ENCODE measurements at places on chromosomes 1 and 21.

DNA sequence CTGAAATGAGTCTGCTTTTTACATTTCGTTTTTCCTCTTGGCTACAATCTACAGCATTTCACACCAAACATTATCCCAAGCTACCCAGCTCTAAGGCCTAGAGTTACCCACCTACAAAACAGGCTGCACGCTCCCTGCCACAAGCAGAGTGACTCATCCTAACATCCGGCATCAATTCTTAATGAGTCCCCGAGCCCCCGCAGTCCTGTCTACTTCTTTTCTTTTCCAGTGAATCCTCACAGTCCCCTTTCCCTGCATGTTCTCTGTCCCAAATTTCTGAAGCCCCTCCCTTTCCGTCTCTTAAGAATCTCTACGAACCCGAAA, 650 bp downstream of the PCNX2 start:
- DNase-seq: peak; percentile 44

DNA sequence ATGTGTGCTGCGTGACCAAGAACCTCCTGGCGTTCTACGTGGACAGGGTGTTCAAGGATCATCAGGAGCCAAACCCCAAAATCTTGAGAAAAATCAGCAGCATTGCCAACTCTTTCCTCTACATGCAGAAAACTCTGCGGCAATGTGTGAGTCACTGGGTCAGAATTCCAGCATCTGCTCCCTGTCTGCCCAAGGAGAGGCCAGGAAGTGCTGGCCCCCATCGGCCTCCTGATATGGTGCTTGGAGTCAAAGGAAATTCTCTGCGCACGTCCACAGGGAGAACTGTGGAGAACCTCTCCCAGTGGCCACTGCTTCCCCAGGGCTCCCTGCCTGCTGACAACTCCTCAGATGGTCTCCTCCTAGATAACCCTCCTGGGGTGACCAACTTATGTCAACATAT, 25.6 kb upstream of the IL20 start:
- peak; percentile 75 for DNase-seq

DNA sequence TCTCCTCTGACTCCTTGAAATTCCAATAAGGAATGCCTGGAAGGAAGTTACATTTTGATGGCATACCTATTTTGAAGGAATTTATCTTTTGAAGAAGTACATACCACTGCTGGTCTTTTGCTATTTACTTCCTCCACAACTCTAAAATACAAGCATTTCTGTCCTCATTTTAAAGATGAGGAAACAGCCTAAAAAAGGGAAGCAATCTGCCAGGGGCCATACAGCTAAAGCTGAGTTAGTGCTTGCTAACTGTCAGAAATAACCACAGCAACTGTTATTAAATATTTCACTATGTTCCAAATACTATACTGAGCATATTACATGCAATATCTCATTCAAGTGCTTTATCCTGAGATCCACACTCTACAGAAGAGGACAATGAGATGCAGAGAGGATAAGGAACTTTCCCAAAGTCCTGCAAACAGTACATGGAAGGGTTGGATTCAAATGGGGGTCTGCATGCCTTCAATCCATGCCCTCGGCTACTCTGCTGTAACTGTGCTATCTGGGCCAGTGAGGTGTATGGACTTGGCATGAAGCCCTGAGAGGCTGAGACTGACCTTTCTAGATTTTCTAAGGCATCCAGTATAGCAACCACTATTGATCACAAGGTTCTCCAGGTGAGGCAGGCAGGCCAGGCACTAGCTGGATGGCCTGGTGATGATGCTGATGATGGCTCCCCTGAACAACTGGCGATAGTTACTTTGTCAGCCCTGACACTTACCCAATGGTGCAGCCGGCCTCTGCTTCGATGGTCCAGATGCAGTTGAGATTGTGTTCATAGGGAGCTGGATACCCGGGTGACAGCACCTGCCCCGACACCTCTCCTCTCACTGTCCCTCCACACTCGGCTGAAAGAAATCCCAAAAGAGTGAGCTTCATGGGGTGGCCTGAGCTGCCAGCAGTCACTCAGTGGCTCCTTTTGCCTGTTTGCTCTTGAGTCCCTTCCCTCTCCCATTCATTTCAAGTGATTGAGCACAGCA, 171.4 kb upstream of the HMGB4 start:
- no peak for DNase-seq

DNA sequence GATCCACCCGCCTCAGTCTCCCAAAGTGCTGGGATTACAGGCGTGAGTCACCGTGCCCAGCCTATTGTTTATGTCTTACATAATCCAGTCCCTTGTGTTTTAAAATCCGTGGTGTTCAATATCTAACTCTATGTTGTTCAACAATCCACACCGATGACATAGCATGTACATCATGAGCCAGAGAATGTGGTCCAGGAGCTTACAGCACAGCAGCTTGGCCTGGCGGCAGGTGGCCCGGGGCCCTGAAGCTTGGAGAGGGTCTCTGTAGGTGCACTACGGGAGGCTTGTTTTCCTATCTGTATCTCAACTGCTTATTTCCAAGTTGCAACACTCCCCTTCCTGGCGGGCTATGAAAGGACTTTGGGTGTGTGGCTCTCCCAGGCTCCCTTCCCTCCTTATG, 138.4 kb downstream of the ADSS2 start:
- no peak for DNase-seq

GRCh38 chr1:84116558-84116957, 27.5 kb upstream of the PRKACB start:
- no peak for DNase-seq

GRCh38 chr1:4657960-4658541, 3.6 kb downstream of the AJAP1 start:
- no peak for DNase-seq

GRCh38 chr1:11576109-11576875, 77.9 kb downstream of the FBXO2 start:
- no peak for DNase-seq

DNA sequence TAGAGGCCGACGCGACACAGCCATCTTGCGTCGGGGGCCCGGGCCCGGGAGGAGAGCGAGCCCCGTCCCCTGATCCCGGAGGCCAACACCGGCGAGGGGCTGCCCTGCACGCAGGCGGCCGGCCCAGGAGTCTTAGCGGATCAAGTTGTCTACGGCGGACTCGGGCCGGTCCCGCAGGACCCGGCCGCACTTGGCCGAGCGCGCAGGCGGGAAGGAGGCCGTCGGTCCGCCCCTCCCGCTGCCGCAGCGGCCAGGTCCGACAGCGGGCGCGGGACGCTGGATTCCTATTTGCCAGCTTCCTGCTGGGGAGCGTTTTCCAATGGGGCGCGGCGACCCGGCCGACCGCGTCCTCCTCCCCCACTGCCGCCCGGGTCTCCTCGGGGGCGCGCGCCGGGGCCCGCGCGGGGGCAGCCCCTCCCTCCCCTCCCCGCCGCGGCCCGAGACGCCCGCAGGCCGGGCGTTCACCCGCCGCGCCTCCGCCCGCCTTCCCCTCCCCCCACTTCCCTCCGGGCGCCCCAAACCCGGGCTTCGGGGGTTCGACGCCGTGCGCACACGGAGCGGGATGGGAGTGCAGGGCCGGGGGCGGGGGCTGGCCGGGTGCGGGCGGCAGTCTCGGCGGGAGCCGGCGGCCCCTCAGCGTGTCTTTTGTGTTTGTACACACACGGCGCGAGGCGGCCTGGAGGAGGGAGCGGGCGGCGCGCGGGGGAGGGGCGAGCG, 517 bp upstream of the H3-3A start:
- DNase-seq: no peak

- DNase-seq: no peak
Measured at GRCh38 chr1:197390856-197391255, 122.8 kb downstream of the CRB1 start.

- no peak for DNase-seq
Measured at GRCh38 chr1:190022709-190023108, 455.0 kb downstream of the BRINP3 start.

- DNase-seq: no peak
Measured at GRCh38 chr1:13990939-13991338, 291.0 kb downstream of the PRDM2 start.

DNA sequence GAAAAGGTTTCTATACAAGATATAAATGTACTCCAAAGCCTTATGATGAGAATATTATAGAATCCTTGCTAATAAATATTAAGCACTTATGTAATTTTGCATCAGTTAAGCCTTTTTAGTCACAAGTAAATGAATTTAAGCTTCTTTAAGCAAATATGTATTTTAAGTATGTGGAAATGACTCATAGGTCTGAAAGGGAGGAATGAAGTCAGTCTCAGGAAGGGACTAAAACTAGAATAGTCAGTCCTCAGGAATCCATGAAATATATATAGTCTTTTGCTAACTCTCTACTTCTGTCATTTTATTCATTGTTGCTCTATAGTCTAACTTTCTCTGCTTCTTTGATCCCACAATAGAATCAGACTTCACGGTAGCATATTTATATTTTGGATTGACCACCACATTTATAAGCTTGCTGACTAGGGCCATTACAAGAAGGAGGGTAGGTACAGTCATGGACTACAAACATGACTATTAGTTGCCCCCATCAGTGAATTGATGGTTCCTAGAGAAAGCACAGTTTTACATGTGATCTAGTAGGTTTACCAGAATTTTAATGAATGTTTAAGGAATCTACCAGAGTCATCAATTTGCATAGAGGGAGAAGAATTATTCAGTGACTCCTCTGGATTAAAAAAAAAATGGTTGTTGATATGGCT, 20.2 kb upstream of the RABGGTB start:
- DNase-seq: peak; percentile 31

GRCh38 chr1:166865926-166866325, 10.1 kb downstream of the TADA1 start:
- DNase-seq: no peak

DNA sequence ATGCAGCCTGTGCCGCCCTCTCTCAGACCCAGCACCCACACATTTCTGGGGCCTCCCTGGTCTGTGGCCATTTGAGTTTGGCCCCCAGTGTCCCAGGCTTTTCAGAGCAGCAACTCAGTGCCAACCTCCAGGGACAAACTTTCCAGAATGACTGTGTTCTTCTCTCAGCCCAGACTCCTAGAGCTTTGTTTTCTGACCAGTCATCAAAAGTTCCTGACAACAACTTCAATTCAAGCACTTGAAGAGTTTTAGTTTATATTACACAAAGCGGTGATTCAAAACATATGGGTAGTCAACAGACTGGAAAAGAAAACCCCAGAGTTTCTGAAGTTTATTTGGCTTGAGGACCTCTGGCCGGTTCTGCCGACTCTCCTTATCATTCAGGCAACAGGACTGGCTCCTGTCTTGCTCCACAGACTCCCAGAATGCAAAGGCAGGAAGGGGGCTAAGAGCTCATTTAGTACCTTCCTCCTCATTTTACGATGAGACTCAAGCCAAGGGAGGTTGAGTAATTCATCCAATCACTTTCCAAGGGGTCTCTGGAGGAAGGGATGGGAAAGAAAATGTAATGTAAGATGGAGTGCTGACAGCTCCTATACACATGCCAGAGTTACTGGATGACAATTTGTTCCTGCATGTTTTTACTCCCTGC, 27.0 kb upstream of the TIAM1 start:
- DNase-seq: no peak

Data from HFF-Myc (cell line).